ENCODE measurements at places on chromosomes 6 and 20.

- DNase-seq: no peak
These were observed 40.0 kb downstream of the SNHG17 start for GRCh38 chr20:38395165-38395564.

GRCh38 chr6:33008944-33009861 lies at the start of gene HLA-DOA:
TSS of gene HLA-DOA (minus strand) at chr6:33009591.
- no peak for DNase-seq

DNA sequence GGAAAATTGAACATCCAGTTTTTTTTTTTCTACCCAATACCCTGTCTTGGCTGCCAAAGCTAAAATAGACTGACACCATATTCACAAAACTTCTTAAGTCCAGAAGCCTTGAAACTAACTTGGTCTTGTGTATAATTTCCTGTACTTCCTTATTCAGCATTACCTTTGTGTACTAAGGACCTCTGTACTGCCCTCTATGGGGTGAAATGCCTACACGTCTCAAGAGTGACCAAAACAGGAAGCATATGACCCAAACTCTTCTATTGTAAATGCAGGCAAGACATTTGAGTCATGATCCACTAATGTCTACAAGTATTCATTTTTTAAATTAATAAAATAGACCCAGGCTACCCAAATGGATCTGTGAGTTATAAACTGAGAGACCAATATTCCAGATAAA lies 50.4 kb downstream of the HMGCLL1 start:
- no peak for DNase-seq

DNA sequence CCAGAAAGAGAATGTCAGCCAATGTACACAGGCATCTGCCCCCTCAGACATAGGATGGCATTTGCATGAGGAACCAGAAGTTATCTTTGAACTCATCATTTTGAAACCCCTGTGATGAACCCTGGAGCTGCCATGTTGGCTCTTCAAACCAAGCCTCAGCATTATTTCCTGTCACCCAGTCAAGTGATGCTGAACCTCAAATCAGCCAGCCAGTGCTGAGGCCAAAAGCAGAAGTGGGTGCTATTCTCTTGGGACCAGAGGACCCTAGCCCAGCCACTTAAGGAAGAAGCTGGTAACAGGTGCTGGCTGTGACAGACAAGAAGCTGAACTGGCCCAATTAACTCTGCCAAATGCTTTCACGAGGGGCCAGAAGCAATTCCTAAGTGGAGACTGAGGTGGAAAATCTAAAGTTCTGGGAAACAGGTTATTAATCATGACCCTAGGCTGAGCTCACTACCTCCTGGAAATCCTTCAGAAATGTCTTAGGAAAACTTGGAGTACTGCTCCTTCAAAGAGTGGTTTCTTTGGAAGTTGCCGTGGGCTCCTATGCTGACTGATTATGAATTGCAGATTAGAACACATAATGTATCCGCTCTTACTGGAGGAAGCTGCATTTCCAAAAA lies 4.0 kb downstream of the PKIG start:
- DNase-seq: no peak

DNA sequence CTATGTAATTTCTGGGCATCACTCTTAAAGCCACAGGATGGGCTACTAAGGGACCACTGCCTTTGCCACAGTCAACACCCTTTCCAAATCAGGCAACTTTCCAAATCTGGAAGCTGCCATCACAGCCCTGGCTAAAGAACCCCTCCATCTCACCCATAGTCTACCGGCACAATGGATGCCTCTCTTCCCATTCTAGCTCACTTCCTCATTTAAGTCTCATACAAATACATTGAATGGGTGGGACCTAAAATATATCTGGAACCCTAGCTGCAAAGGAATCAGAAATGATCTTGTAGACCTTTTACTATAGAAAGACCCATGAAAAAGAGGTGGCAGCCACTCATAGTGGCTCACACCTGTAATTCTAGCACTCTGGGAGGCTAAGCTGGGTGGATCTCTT lies 3.3 kb upstream of the TREML4 start:
- no peak for DNase-seq

DNA sequence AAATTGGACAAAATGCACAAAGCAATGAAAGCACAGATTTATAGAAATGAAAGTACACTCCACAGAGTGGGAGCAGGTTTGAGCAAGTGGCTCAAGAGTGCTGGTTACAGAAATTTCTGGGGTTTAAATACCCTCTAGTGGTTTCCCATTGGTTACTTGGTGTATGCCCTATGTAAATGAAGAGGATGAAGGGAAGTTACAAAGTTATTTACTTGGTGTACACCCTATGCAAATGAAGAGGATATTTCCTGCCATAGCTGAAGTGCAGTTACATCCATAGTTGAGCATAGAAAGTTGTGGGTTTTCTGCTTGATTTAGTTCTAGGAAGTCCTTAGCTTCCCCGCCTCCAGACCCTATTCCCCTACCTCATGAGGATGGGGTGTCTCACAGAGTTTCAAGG lies 22.7 kb downstream of the BCAS1 start:
- no peak for DNase-seq

DNA sequence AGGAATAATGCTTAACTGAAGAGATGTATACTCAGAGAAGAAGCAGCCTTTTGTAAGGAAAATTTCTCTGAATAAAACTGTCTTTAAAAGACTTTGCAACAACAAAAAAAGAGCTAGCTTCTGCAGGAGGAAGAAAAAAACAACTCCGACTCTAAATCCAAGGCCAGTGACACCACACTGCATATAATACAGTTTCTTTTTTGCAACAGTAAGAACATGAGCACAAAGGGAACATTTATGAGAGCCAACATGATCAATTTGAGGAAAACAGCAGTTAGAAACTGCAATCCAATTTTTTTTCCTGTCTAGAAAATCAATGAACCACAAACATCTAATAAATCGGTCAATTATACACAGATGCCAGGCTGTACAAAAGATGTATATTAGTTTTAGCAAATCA lies 42.9 kb upstream of the UST start:
- no peak for DNase-seq

GRCh38 chr20:19770375-19770774 lies 12.3 kb downstream of the RIN2 start:
- DNase-seq: no peak

DNA sequence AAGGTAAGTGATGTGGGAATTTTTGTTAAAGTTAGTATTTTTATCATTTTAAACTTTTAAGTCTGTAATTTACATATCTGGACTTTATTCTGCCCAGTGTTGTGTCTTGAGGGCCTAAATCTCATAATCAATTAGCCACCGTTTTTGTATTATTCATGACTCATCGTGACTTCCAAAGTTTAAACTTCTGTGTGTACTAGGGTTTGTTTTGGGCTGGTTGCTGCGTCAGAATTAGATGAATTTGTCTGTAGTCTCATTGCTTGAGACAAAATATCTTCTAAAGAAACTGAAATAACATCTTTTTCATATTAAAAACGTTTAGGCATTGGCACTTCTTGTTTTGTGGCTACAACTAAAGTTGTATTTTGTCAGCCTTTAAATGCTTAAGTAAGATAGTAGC lies 41.3 kb downstream of the CDYL start:
- DNase-seq: no peak

DNA sequence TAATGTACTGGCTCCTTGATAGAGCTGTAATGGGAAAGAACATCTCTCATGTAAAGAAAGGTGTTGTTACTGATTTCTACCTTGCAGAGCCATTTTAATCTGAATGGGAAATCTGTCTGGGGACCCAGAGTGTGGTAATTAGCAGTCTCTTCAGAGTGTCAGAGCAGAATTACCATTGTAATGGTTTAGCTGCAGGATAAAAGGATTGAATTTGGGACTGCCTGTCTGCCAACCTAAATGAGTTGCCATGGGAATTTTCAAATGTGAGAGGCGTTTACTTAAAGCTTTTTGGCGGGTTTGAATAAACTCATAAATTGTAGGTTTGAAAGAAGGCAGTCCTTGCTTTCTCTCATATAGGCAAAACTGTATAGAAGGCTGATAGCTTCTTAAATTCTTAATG lies 128.8 kb downstream of the QKI start:
- no peak for DNase-seq

GRCh38 chr6:109762769-109763441 lies 71.8 kb downstream of the FIG4 start:
- DNase-seq: no peak

- no peak for DNase-seq
These were observed 142.5 kb upstream of the ARG1 start for GRCh38 chr6:131430531-131430930.

DNA sequence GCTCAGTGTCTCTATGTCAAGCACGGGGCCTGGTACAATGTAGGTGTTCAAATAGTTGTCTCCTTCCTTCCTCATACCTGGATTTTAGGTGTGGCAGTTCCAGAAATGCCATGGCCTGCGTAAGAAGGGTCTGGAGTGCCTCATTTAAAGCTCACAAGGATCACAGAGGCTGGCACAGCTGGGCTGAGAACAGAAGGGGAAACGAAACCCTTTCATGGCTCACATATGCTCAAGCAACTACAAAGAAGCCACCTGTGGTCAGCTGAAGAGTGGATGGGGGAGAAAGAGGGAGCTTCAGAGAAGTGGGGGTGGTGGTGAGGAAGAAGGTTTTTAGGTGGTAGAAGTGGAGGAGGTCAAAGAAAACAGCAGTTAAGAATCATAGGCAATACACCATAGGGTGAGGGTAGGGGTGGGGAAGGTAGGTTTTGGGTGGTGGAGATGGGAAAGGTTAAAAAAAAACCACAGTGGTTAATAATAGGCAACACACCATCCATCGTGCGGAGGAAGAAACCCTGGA lies 17.0 kb upstream of the TOP1 start:
- DNase-seq: no peak

GRCh38 chr20:23632711-23633573 lies 4.8 kb downstream of the CST3 start:
- DNase-seq: no peak

- no peak for DNase-seq
These were observed 1079.3 kb downstream of the EPHA7 start for GRCh38 chr6:92339936-92340640.

GRCh38 chr6:106128981-106129781 lies 43.0 kb downstream of the PRDM1 start:
- DNase-seq: no peak

DNA sequence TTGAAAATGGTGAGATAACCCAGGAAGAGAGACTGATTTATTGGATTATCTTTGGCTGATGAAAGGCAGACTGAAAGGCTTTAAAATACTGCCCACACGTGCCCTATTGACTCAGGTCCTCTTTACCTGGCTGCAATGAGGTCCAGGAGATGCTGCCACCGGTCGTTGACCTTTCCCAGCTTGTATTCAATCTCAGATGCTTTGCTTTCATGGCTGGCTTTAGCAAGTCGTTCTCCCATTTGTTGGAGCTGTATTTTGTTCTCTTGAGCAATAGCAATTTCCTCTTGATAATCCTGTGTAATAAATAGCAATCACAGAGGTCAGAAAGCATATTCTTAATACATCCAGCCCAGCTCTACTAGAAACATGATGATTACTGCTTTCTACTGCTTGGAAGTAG lies 368.8 kb downstream of the ESR1 start:
- DNase-seq: no peak

DNA sequence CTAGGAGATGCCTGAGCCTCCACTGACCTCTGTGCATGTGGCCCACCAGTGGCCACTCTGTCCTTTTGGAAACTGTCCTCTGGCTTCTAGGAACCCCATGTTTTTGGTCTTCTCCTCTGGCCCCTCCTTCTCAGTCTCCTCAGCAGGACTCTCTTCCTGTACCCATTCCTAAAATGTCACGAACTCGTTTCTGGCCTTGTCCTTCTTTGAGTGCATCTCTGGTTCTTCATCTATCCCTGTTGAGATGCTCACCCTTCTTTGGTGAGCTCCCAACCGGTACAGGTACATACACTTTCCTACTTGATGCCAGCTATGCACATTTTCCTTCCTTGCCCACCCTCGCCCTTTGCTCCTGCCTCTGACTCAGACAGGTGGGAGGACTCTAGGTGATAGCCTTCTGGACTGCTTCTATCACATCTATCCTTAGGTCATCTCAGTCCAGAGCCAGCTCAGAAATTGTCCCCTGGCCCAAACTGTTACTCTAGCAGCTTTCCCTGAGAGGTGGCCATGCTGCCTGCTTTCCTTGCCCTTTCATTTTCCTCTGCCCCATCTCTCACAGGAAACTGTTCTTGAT lies 14.8 kb upstream of the NNAT start:
- DNase-seq: no peak

DNA sequence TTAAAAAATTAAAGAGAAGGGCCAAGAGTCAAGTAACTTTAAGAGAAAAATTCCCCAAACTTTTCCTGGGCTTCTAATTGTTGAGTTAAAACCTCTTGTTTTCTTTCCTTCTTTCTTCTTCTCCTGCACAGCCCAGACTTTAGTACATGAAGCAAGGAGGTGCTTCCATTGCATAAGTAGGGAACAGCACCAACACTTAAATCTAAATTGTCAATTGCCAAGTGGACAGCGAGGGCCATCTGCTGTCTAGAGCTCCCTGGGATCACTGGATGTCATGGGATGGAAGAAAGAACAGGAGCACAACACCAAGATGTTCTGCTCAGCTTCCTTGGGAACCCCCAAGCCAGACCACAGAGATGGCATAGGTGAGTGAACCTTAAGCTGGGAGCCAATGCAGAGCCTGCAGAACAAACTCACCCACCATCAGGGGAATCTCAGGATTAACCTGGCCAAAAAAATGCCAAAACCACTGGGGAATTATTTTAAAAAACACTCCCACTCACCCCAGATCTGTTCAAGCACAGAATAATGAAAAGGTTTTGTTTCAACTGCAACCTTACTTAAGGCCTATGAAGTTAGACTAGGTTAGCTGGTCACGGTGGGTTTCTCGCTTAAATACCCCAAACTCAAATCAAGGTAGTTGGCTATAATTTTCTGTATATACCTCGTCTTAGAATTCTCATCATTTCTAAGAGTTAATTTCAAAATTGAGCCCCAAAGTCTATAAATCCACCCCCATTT lies 67.8 kb downstream of the TNFRSF21 start:
- DNase-seq: no peak

- DNase-seq: no peak
These were observed 17.4 kb downstream of the EZR start for GRCh38 chr6:158801655-158802294.
